ENCODE measurements at places on chromosomes 2 and 18.
A peak's percentile ranks its signal among the peaks of the same experiment; 100 is the strongest.

DNA sequence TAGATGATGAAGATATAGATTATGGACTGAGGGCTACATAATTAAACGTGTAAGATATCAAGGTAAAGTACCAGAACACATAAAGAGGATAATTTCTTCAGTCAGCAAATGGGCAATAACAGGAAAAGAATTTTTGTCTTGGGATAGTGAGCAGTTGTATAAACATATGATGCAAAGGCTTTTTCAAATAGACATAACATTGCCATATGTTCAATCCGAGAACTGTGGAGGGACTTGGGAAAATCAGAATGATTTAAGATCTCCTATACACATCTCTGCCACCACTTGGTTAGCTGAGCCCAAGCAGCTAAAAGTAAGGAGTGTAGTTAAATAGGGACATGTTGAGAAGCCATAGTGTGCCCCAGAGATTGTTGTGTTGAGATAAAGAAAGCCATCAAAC is 287.6 kb upstream of the ZNF521 start:
- peak; percentile 39 for DNase-seq

DNA sequence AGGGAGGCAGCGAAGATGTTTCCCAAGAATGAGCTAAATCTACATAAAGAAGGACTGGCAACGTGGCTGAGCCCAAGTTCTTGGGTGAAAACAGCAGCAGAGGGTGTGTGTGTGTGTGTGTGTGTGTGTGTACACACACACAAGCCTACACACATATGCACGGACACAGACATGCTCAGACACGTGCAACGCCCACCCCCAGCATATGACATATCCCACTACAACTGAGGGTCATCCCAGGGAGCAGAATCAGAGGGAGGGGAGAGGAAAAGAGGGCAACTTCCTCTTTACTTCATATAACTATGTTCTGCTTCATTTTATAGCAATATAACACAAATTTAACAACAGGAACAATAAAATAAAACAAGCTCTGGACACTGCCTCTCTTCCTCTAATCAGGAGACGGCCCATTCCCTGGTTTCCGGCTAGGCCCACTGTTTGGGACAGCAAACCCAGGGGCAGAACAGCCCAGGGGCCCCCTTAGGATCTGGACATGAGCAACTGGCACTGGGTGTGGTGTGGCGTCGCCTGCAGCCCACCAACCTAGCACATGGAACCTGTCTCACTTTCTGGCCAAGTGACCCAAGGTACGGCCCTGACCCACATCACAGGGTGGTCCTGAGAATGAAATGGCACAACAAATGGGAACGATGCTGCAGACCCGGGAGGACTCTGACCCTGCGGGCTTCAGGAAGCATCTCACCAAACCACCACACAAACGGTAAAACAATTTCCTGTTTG is 25.0 kb downstream of the FAM178B start:
- DNase-seq, result no peak

DNA sequence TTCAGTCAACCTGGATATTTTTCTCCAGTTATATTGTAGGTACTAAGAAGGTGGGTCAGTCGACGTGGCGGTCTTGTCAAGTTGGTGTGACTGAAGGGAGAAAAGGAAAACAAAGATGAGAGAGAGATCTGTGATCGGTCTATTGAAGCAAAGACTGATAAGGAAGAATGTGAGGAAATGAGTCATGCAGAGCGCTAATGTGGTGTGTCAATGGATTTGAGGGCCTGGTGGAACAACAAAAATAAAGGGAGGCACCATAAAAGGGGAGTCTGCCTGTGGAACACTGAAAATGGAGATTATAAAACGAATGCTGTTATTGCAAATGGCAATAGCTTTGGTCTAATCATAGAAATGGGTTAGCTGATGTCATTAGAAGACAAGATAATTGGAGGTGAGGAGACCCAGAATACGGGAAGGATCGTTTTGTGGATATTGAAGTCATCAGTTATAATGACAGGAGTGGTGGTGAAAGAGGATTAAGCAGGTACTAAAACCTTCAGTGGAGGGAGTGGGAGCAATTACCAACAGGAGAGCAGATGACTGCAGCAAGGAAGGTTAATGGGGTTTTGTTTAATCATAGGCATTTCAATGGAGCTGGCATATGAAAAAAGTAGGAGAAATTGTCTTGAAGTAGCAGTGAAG is 599.1 kb upstream of the FSHR start:
- no peak for DNase-seq

DNA sequence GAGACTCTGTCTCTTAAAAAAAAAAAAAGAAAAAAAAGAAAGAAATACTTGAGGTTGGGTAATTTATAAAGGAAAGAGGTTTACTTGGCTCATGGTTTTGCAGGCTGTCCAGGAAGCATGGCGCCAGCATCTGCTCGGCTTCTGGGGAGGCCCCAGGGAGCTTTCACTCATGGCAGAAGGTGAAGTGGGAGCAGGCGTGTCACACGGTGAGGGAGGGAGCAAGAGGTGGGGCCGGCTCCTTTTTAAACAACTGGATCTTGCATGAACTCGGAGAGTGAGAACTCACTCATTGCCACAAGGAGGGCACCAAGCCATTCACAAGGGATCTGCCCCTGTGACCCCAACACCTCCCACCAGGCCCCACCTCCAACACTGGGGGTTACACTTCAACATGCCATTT is 30.6 kb downstream of the CYP26B1 start:
- DNase-seq, result no peak

GRCh38 chr2:108129636-108130035 is 110.1 kb upstream of the SULT1C3 start:
- DNase-seq, result no peak

GRCh38 chr18:28584731-28585130 is 407.8 kb upstream of the CDH2 start:
- peak; percentile 91 for DNase-seq

- DNase-seq, result peak; percentile 55
Measured at GRCh38 chr2:210477496-210477895, 937 bp upstream of the LANCL1 start.

GRCh38 chr2:89848763-89849368 is 1157.4 kb downstream of the RPIA start:
- DNase-seq, result no peak

GRCh38 chr18:55324166-55324565 is 263.8 kb downstream of the TCF4 start:
- no peak for DNase-seq

DNA sequence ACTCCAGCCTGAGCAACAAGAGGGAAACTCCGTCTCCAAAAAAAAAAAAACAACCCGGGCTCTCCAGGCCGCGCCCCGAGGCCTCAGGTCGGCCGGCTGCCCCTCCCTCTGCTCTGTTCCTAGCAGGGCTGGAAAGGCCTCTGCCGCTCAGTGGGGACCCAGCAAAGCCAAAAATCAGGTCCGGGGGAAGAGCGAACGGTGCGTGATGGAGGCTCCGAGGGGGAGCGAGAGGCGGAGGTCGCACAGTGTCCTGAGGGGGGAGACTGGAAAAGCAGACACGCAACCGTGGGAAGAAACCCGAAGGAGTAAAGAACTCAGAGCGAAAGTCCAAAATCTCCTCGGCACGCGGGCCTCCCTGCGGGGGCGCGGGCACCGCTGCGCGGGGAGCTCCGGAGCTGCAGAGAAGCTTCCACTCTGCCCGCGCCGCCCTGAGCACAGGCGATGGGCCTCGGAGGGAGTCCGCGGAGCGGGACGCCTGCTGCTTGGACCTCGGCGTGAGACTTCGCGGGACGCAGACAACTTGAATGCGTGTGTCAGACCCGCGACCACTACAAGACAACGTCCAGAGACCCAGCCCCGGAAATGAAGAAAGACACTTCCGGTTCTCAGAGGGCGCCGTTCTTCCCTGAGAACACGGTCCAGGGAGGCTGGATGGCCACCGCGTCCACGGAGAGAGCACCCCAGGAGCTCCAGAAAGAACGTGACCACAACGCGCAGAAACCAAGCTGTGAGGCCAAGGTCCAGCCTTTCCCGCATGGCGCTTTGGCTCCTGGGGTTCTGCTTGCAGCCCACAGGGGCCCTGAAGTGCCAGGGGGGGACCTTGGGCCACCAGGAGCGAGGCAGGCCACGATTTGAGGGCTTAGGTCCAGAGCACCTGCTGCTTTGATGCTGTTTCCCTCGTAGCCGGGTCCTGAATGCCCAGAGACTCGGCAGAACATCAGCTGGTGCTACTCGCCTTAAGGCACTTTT is 219.8 kb downstream of the DPP10 start:
- peak; percentile 1 for DNase-seq

DNA sequence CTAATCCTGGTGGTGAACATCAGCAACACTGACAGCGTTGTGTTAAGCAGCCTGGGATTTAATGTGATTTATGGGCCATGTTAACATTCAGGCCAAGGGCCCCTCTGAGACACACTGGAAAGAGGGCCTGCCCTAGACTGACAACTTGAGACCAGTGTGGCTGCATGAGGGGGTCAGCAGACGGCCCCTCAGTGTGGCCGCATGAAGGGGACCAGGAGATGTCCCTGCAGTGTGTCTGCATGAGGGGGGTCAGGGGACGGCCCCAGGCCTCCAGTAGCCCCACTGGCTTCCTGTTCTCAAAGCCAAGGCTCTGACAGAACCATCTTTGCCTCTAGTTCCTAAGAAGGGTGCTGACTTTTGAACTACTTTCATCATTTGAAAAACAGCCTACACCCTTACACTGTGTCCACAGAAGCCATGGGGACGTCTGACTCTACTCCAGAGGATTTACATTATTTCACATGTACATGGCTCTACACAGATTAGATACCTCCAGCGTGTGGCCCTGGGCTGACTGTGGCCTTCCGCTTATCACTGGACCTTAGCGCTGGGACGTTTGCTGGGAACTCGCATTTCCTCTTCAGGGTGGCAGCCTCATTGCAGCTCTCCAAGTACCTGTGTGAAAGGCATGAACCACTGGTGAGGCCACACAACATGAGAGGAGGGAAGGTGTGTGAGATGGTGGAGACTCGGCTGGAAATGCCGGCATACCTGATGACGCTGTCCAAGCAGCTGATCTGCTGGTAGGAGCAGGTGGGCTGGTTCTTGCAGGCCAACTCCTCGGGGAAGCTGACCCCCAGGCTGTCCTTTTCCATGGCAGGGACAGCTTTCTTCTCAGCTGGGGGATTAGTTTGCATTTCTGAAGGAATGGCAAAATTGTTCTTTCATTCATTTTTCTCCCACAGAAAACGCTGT is 18.2 kb upstream of the HES6 start:
- DNase-seq, result no peak

DNA sequence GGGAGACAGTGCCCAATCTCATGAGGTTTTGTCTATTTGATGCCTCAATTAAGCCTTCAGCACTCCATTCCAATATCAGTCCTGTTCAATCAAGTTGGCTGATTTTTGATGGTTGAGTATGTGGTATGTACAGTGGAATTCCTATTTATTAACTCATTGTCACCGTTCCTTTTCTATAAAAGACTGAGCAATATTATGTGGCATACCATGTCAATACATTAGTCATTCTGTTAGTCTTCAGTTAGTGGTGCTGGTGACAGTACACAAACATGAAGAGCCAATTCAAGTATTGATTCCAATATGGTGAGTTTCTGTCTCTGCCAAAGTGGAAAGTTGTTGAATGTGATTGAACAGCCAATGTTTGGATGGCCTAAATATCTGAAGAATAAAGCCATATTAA is 1343.9 kb downstream of the SUCLG1 start:
- no peak for DNase-seq

- no peak for DNase-seq
Measured at GRCh38 chr2:102603904-102604303, 15.4 kb upstream of the SLC9A2 start.

- DNase-seq, result no peak
Measured at GRCh38 chr2:113173542-113174375, at the start of gene PSD4. Gene PSD4, plus strand, starts transcription at chr2:113173971. Its CDS starts 8,486 bp downstream, at chr2:113182457.

DNA sequence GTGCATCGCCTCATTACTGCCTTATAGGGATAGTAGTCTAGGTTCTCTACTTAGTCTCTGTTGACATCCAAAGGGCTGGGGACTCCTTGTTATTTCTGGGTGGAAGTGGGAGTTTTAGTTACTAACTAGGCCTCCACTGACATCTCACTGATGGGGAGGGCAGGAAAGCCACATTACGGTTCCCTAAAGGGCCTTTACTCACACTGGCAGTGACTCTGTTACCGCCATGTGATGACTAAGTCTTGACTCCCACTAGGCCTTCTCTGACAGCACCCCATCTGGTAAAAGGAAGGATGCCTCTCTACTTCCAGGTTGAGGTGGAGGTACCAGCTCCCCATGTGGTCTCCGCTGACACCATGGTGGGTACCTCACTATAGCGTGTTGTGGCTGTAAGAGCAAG is 14.0 kb upstream of the BCL2L11 start:
- DNase-seq, result no peak

- no peak for DNase-seq
Measured at GRCh38 chr2:102236132-102236531, 49.3 kb downstream of the IL1RL2 start.

GRCh38 chr18:28485918-28486317 is 309.0 kb upstream of the CDH2 start:
- no peak for DNase-seq

- DNase-seq, result peak; percentile 48
Measured at GRCh38 chr18:40094441-40094840, 1860.6 kb upstream of the PIK3C3 start.

DNA sequence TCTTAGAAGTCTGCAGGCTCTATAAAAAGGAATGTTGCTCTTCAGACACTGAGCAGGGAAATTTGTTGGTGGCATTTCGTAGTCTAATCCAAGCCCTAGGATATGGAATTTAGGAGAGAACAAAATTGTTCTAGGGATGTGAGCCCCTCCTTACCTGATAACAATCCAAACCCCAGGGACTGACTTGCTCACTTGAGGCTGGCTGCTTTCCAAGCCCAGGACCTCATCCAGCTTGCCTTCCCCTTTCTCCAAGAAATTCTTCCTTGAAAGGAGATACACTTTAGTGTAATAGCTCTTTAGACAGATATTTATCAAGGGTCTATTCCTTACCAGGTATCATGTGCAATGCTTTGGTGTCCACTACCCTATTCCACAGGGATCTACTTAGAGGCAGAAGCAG is 279.8 kb downstream of the C1D start:
- DNase-seq, result peak; percentile 33

DNA sequence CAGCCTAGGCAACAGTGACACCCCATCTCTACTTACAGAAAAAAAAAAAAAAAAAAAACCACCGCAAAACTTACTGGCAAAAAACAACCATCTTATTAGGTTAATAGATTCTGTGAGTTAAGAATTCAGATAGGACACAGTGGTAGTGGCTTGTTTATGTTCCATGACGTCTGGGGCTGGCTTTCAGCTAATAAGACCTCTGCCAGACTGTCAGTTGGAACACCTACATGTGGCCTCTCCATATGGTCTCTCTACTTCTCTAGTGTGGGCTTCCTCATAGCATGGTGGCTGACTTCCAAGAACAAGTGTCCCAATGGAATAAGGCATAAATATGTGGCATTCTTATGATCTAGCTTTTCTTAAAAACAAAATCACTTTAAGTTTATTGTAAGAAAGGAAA is 94.0 kb upstream of the OTX1 start:
- DNase-seq, result peak; percentile 1

- no peak for DNase-seq
Measured at GRCh38 chr2:108316461-108317258, 28.0 kb downstream of the SULT1C2 start.

All from fibroblast of upper back skin (primary cell).